ENCODE measurements at places on chromosomes 5 and 9.

GRCh38 chr9:114011313-114011712 lies 66.8 kb downstream of the AMBP start:
- no peak for DNase-seq

DNA sequence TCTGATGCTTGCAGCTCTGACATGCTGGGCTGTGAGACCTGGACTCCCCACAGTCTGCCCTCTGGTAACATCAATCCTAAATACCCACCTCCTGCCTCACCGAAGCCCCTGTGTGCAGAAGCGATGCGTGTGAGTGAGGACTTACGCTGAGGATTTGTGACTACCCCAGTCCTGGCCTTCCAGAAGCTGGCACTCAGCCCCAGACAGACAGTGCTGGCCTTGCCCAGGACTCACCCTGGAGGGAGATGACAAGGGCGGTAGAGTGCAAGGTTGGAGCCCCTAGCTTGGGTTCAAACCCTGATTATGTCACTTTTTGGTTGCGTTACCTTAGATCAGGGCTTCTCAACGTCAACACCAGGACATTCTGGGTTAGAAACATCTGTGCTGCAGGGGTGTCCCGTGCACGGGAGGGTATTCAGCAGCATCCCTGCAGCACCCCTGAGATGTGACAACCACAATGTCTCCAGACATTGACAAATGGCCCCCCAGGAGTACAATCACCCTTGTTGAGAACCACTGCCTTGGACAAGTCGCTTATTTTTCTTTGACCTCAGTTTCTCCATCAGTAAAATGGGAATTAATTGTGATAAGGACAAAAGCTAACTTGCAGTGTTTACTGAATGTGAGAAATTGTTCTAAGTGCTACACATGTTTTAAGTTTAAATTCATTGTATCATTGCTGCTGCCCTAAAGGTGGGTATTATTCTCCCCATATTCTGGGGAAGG lies 23.5 kb upstream of the TTLL11 start:
- DNase-seq, result no peak

GRCh38 chr5:140564196-140565023 lies at the start of the genes APBB3 and SLC35A4:
Gene APBB3 (minus strand): TSS chr5:140564598. CDS start chr5:140564245, 353 bp downstream.
Gene SLC35A4 (plus strand): TSS chr5:140564828. CDS start chr5:140567170, 2,342 bp downstream.
- DNase-seq, result peak; percentile 94

- DNase-seq, result no peak
Measured at GRCh38 chr5:142499591-142500226, 174.9 kb upstream of the SPRY4 start.

DNA sequence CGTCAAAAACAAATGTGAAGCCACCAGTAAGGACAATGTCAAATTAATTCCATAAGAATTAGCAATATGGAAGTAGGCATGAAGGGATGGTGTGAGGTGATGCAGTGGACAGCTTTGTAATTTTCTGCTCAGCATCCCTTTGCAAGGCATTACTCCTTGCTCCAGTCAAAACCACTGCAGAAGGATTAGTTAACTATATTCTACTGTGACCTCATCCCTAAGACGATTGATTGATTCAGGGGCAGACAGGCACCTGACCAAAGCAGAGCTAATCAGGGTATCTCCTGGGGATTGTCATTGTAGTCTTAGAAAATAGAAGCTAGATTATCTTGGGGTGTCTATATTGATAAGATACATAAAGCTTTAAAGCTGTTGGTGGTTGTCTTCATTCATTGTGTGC lies 98.7 kb downstream of the NMUR2 start:
- no peak for DNase-seq

All from activated naive CD4-positive, alpha-beta T cell (primary cell).